Breast epithelium (tissue), 4 donors: ENCODE measurements at places on chromosomes 11 and 22. TPM values are rescaled to one million over a fixed set of nuclear protein-coding genes. Genes with fewer than 3 reads are reported as not detected.

ARFGAP3 gene
- 70.8 TPM for total RNA-seq

- DNase-seq, result no peak
These were observed 300.2 kb downstream of the LARGE1 start for GRCh38 chr22:33620085-33620484.

DNA sequence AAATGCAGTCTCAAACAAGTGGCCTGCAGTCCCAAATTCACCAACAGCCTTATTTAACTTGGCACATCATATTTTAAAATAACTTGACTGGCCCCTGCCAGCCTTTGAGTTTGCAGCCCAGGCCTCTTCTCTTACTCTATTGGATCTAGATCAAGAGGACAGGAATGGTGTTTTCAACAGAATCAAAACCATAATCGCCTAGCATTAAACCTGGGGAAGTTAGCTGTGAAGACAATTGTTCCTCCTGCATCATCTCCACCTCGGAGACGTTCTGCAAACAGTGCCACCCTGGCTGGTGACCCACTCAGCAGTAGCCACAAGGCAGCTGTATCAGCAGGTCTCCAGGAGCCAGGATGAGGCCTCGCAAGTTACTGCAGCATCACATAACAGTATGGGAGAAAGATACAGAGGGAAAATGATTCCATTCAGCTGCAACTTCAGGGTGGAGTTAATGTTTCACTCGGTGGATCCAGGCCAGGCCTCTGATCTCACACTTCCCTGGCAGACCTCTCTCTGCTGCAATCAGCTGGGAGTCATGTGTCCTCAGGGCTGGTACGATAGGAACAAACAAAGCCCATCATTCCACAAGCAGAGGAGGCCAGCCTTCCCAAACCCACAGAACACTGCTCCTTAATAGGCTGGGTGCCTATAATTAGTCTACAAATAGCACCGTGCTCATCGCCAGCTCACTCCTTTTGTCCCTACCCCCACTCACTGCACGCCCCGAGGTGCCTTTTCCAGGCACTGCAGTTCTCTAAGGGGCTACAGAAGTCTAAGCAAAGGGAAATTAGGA is 18.6 kb upstream of the SCN2B start:
- peak; percentile 45 for DNase-seq

GRCh38 chr11:342328-342727 is 21.7 kb upstream of the IFITM3 start:
- no peak for DNase-seq

GRCh38 chr22:22418957-22419356 is 89.6 kb downstream of the ZNF280B start:
- no peak for DNase-seq

CADM1 gene
- 48.4 TPM for total RNA-seq

APOA5 gene
- total RNA-seq, result not detected

- no peak for DNase-seq
These were observed 26.6 kb downstream of the KCNQ1OT1 start for GRCh38 chr11:2673250-2673610.

GRCh38 chr22:31477329-31477728 is 12.3 kb downstream of the EIF4ENIF1 start:
- DNase-seq, result no peak

VPREB1 gene
- not detected for total RNA-seq

KIF18A gene
- 0.32 TPM for total RNA-seq

GRCh38 chr22:33741025-33741424 is 179.3 kb downstream of the LARGE1 start:
- DNase-seq, result no peak

DNA sequence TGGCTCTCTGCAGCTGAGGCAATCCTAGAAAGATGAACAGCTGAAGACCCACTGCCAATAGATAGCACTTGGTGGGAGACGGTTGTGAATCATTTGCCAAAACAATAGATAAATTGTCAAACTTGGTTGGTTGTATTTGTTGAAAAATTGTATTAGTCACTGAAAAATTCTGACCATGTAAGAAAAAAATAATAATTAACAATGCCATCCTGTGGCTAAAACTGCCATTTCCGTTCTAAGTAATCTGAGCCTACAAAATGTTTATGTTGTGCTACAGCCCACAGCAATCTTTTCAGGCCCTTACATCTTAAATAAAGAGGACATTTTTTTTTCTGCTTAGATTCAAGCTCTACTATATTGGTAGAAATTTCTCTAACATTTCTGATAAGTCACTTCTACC is 103.2 kb upstream of the ANO3 start:
- no peak for DNase-seq

GRCh38 chr11:63023841-63024648 is 8.4 kb upstream of the SLC22A8 start:
- DNase-seq, result peak; percentile 78

DNA sequence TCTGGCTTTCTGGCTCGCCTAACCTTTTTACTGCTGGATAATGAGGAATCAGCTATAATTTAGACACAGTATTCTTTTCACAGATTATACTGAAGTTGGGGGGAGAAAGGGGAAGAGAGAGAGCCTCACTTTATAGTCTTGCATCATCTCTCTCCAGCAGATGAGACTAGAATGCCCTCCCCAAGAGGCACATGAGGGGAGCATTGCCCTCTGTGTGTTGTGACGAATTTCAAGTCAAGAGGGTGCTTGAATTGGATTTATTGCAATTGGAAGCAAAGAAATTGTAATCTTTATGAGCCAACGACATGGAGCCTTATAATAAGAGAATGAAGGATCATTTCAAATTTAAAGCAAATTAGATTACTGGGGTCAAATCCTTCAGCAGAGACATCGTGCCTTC is 17.6 kb upstream of the CADM1 start:
- DNase-seq, result no peak

OR2D2 gene
- total RNA-seq, result 0.66 TPM

GRCh38 chr22:36237462-36238372 is 1.6 kb downstream of the APOL2 start:
- no peak for DNase-seq

GRCh38 chr11:75868990-75869389 is 54.0 kb downstream of the UVRAG start:
- DNase-seq, result no peak

MIF gene
- 466 TPM for total RNA-seq

PNPLA5 gene
- total RNA-seq, result not detected
